ENCODE measurements at places on chromosomes 3 and 15.
A peak's percentile ranks its signal among the peaks of the same experiment; 100 is the strongest.

GRCh38 chr3:186680869-186681268, 15.1 kb downstream of the HRG start:
- no peak for DNase-seq

DNA sequence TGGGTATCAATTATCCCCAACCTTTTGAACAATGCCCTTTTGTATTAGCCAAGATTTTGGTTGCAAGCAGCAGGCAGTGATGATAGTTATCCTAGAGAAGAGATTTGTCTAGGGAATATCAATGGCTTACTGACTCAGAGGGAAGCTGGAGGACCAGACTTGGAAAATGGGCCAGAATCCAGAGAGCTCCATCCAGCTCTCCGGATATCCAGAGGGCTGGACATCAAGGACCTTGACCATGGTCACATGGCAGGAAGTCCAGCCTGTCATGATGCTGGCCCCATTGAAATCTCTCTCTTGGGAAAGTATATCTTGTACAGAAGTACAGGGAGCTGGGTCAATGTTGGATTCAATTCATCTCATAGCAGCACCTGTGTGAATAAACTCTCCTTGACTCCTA, 148.5 kb upstream of the PDZRN3 start:
- no peak for DNase-seq

DNA sequence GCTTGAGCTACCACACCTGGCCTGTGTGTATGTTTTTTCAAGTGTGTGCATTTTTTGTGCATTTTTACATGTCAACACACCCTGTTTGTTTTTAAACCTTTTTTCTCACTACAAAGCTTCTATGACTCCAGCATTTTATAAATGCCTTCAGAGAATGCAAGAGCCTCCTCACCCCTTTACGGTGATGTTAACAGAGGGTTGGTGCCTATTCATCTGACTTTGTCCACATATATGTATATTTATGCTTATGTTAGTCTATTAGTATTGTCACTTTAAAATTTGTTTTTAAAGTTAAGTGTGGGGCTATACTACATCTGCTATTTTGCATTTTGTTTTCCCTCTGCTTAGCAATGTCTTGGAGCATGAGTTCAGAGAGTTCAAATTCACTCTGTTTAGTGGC, 45.8 kb downstream of the EEFSEC start:
- no peak for DNase-seq

- DNase-seq, result no peak
Observed at GRCh38 chr15:64808785-64809453, 16.5 kb downstream of the PIF1 start.

DNA sequence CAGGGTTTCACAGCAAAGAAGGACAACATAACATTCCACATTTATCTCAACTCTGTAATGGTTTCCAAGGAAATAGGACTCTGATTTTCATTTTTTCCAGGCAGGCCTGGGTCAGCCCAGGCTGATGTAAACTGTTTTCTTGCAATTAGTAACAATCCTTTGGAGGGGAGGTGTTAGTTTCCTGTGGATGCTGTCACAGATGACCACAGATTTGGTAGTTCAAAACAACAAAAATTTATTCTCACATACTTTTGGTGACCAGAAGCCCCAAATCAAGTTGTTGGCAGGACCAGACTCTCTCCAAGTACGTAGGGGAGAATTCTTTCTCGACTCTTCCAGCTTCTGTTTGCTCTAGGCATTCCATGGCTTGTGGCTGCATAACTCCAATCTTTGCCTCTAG, 88.0 kb downstream of the EDEM1 start:
- DNase-seq, result no peak

DNA sequence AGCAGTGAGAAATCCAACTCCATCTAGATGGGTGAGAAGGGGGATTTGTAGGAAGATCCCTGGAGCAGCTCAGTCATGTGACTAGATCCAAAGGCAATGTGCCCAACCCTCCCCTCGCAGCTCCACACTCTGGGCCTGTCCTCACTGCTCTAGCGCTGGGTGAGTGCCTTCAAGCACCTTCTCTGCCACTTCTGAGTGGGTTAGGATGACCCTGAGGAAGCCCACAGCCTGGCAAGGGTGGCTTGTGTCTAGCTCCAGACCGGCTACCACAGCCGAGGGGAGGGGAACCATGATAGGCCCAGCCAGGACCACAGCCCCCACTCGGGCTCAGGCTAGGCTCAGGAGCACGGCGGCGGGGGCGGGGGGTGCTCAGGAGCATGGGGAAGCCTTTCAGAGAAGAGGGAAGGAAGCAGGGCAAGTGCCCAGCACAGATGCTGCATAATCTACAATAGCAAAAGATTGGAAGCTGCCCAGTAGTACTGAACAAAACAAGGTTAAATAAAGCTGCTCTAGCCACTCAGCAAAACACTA, 1.7 kb downstream of the SPATA12 start:
- no peak for DNase-seq

- DNase-seq, result peak; percentile 21
Observed at GRCh38 chr3:113005611-113006010, 14.8 kb downstream of the GTPBP8 start.

DNA sequence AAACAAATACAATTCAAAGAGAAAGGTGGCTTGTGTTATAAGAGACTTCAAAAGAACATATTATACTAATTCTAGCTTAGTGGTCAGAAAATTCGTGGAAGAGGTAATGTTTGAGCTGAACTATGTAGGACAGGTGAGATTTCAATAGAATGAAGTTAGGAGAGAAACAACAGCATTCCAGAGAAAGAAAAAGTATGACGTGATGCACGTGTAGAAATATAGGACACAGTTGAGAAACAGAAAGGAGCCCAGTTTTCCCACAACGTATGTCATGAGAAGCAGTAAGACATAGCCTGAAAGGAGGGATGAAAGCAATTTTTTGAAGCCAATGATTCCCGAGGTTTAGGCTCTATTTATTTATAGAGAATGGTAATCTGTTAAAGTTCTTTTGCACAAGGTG, 18.7 kb upstream of the P3H2 start:
- DNase-seq, result no peak

- no peak for DNase-seq
Observed at GRCh38 chr3:51796854-51797253, 17.8 kb upstream of the IQCF6 start.

- peak; percentile 85 for DNase-seq
Observed at GRCh38 chr3:130746246-130747039, at the start of gene PIK3R4. Gene PIK3R4, minus strand, starts transcription at chr3:130746829. Its CDS starts 1,611 bp downstream, at chr3:130745218.

- no peak for DNase-seq
Observed at GRCh38 chr3:143315766-143316165, 196.2 kb downstream of the CHST2 start.

DNA sequence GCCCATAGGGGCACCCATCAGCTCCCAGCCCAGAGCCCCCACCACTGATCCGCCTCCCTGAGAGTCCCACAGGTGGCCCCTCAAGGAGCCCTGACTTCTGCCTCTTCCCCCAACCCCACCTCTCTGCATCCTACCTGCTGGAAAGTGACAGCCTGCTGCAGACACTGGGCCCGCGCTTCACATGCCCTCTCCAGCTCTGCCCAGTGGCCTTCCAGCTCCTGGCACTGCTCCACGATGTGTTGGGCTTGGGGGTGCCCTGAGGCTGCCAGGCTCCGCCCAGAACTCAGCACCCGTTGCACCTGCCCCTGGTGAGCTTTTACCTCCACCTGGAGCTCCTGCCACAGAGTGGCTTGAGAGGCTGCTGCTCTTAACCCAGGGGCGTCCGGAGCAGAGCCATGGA, 20.1 kb downstream of the SPTBN5 start:
- no peak for DNase-seq

- DNase-seq, result peak; percentile 10
Observed at GRCh38 chr3:40308725-40309417, 636 bp upstream of the EIF1B start.

GRCh38 chr3:158267015-158267414, 157.1 kb downstream of the RSRC1 start:
- no peak for DNase-seq

GRCh38 chr15:63939531-63940130, 105.9 kb upstream of the HERC1 start:
- DNase-seq, result peak; percentile 9

GRCh38 chr15:101295607-101296161, 636 bp upstream of the SNRPA1 start:
- no peak for DNase-seq

DNA sequence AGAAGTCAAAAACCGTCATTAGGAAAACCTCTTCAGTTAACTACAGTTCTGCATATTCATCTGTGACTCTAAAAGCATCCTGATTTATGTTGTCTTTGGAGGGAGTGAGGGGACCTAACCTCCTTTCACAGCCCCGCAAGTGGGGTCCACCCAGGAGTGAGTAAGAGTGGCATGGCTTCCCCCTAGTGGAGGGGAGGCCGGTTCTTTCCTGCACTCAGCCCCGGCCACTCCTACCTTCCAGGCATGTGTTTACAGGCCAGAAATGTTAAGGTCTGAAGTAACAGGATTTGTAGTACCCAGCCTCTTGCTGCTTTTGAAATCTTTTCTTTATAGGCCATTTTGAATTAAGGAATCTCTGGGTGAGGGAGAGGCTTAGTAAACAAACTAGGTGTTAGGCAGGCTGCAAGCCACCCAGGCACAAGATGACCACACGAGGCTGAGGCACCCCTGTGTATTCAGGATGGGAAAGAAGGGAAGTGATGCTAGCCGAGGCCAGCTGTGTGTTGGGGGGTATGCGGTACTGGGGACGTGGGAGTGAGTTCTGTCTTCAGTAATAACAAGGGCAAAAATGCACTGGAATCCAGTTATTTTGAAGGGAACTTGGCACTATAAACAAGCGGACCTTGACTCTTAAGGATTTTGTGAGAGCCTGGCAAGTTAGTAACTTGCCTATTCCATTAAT, 50.5 kb downstream of the CTDSPL start:
- no peak for DNase-seq

- no peak for DNase-seq
Observed at GRCh38 chr3:4818986-4819693, 160.1 kb upstream of the BHLHE40 start.

GRCh38 chr3:60228823-60229222, 1022.4 kb downstream of the FHIT start:
- DNase-seq, result peak; percentile 1

DNA sequence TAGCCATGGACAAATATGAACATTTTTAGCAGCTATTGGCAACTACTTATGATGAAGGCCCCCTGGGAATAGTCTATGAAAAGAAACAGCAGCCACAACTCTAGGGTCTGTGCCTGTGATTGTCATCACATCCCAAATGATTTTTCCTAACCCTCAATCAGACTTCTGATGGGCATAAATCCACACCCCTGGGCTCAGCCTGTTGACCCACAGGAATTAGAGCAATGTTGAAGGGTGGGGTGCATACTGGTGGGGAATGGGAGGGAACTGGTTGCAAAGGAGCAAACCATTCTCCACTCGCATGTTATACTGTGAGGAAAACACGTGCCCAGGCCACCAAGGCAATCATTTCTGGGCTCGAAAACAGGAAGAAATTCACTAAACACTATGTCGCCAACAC, 106.5 kb upstream of the CTNNB1 start:
- DNase-seq, result no peak

DNA sequence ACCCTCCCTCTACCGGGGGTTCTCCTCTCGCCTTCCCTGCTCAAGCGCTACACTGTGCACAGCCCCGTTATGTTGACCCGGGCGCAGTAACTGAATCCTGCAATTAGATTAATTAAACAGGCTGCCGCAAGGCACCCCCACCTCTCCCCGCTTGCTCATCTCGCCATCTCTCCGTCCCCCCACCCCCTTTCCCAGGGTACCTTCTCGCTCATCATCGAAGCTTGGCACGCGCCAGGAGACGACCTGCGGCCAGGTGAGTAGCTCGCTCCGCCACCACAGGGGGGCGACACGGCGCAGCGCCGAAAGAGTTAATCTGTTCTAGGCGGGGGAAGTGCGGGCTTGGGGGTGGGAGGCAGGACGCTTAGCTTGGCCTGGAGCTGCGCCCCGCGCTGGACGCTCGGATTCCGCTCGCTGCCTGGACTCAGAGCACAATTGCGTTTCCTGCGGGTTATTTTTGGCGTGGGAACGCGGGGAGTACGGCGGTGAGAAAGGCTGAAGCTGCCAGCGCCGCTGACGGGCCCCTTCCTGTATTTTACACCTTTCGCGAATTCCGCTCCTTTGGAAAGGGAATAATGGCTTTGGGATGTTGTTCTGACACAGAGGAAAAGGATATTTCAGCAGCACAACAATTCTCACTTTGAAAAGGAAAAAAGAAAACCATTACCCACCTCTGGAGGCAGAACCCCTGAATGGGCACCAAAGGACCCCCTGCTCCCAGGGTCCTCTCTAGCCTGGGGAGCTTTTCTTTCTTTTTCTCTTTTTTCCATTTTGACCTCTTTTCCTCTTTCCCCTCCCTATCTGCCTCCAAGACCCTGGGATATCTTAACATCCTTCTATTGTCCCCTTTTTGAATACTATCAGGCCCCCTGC, 1.5 kb downstream of the DLL4 start:
- no peak for DNase-seq

GRCh38 chr15:29465196-29465595, 195.6 kb upstream of the NSMCE3 start:
- no peak for DNase-seq

DNA sequence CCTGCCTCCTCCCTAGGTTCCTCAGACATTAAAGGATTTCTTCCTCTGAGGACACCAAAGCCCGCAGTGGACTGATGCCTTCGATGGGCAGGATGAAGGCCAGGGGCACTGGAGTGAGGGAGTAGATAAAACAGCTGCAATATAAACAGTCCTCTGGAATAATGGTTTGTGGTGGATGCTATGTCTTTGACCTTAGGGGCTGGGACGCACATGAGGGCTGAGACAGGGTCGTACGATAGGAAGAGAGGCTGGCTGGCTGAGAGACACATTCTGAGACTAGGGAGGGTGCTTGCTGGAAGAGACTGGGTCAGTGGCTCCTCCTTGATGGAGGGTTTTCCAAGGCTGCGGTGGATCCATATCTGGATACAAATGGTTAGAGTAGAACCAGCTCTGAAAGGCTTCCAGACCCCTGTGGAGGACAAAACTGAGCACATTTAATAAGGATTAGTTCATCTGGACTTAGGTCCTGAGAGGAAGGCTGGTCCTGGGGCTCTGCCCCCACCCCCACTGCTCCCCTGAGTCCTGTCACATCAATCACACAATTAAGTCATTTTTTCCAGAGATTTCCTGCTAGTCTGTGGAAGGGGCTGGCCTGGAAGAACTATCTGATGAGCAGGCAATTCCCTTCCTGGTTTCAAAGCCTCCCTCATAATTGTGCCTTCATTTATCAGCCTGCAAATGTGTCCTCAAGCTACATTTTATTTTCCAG, 15.8 kb downstream of the TBC1D21 start:
- no peak for DNase-seq

DNA sequence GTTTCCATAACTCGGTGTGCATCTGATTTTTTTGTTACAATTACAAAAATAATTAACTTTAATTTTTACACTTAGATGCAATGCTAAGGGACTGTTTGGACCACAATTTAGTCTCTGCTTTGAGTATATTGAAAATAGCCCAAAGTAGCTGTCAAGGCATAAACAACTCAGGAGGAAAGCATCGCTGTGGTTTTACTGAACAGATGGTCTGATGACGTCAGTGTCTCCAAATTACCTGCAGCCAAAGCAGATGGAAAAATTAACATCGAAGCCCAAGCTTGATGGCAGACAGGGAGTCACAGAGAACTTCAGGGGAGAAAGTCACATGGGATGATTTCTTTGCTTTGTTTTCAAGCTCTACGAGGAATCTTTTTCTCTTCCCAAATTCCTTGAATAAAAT, 83.1 kb upstream of the PLCL2 start:
- no peak for DNase-seq

Data from CD8-positive, alpha-beta T cell (primary cell).